ENCODE measurements at places on chromosomes 4 and X. TPM values are rescaled to one million over a fixed set of nuclear protein-coding genes. Genes with fewer than 3 reads are reported as not detected.

CFAP99 gene
- total RNA-seq = not detected

DNA sequence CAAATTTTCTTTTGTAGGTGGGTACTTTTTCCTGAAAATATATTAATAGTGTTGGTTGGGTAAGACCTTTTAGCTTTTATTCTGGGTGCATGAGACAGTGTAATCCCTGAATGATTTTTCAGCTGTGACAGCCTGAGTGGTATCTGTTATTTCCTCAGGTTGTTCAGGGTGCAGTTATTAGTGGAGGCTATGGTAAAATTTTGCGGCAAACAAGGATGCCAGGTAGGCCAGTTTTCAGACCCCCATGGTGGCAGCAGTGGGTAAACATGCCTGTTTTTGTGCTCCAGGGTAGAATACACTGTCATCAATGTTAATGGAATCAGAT is 47.9 kb upstream of the GRID2 start:
- no peak overlapping the region for H3K27ac ChIP-seq
- peaks cover 42% of the 10 kb centered on the region for H3K36me3 ChIP-seq
- no peak overlapping the region for H3K4me3 ChIP-seq
- no peaks in the 10 kb centered on the region for H3K27me3 ChIP-seq

ACE2 gene
- total RNA-seq = 0.29 TPM

ZCCHC4 gene
- total RNA-seq = 10.8 TPM

GRCh38 chrX:37405956-37406355 is 56.8 kb downstream of the PRRG1 start:
- no peak overlapping the region for H3K4me3 ChIP-seq
- peaks cover 3% of the 10 kb centered on the region for H3K4me1 ChIP-seq
- H3K36me3 ChIP-seq = no peaks in the 10 kb centered on the region
- DNase-seq = no peak

DNA sequence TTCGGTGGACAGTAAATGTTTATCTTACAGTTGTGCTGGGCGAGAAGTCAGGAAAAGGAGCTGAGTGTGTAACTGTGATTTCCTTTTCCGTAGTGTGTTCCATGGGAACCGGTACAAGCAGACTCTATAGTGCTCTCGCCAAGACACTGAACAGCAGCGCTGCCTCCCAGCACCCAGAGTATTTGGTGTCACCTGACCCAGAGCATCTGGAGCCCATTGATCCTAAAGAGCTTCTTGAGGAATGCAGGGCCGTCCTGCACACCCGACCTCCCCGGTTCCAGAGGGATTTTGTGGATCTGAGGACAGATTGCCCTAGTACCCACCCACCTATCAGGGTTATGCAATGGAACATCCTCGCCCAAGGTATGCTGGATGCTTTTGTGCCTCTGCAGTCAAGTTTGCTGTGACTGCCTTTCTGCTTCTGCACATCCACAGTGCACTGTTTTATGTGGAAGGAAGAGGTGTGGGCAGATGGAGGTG is 27.4 kb downstream of the NOCT start:
- no peak overlapping the region for H3K27ac ChIP-seq
- peak; percentile 45 for DNase-seq
- no peak overlapping the region for H3K4me3 ChIP-seq
- H3K27me3 ChIP-seq = no peaks in the 10 kb centered on the region
- H3K4me1 ChIP-seq = no peaks in the 10 kb centered on the region

DNA sequence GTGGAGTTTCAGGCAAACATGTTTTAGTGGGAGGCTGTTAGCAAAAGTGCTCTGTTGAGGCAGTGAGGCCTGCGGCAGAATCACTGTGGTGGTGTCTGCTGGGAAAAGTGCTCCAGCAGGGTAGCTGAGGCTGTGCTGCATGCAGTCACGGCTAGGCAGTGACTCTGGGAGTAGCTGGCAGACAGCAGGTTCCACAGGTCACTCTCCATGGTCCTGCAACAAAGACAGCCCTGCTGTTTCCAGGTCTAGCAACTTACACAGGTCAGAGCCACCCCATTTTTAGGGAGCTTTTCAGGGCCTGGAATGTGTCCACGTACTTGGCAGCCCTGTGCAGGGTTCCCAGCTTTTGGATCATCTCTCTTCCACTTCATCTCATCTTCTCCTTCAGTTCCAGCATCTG is 184.3 kb downstream of the NAA11 start:
- H3K4me1 ChIP-seq = no peaks in the 10 kb centered on the region
- peak; percentile 46 for DNase-seq
- H3K36me3 ChIP-seq = no peaks in the 10 kb centered on the region
- H3K4me3 ChIP-seq = no peak overlapping the region
- H3K27me3 ChIP-seq = no peaks in the 10 kb centered on the region

LPAR4 gene
- total RNA-seq = 16.3 TPM

DNA sequence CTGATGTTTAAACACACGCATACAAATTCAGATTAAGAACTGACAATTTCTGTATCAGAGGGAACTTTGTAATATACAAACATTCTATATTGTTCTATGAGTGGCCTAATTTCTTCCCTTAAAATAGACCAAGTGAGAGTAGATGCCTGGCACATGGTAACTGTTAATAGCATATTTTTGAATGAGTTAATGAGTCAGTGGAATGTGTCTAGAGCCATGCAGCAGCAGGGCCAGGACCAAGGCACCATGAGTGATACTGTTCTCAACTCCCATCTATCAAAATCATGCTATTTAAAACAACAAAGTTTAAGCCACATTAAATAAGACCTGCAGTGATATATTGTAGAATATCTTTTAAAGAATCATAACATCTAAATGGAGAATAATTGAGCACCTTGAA is 98.3 kb downstream of the ARHGAP24 start:
- no peaks in the 10 kb centered on the region for H3K4me1 ChIP-seq
- no peaks in the 10 kb centered on the region for H3K27me3 ChIP-seq
- no peak for DNase-seq
- no peak overlapping the region for H3K4me3 ChIP-seq

NALF2 gene
- 16.1 TPM for total RNA-seq

ADH1C gene
- total RNA-seq = not detected

GABRB1 gene
- 0.22 TPM for total RNA-seq

DNA sequence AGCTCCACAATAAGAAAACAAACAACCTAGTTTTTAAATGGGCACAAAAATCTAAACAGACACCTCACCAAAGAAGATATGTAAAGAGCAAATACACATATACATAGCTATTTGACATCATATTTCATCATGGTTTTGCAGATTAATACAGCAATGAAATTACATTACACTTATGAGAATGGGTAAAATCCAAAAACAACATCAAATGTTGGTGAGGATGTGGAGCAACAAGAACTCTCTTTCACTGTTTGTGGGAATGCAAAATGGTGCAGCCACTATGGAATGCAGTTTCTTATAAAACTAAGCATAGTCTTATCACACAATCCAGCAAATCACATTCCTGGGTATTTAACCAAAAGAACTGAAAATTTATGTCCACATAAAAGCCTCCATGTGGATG is 25.0 kb downstream of the TLR6 start:
- H3K4me3 ChIP-seq = no peak overlapping the region
- H3K36me3 ChIP-seq = no peaks in the 10 kb centered on the region
- no peak for DNase-seq
- H3K4me1 ChIP-seq = no peaks in the 10 kb centered on the region

DNA sequence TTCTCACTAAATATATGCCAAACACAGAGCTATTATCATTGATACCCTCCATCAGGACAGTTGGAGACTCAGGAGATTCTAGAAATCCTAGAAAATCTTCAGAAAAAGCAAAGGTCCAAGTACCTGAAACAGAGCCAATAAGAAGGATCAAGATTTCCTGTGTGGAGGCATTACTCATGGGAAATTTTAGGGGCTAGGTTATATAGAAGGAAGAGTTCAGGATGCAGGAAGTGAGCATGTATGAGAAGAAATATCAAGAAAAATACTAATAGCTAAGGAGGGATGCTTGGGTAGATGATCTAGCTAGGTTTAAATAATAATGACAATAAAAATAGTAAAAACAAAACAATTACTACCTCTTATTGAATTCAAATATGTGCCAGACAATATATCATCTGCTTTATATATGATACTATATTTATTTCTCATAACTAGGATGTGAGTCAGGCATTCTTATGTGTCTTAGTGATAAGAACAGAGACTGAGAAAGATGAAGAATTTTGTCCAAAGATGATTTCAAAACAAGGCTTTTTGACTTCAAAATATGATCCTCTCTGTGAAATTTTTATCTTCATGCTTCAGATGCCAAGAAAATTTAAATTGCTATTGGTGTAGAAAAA is 66.4 kb upstream of the HHIP start:
- no peak overlapping the region for H3K4me3 ChIP-seq
- no peak overlapping the region for H3K27ac ChIP-seq
- H3K27me3 ChIP-seq = no peaks in the 10 kb centered on the region
- no peaks in the 10 kb centered on the region for H3K36me3 ChIP-seq
- no peak for DNase-seq

DNA sequence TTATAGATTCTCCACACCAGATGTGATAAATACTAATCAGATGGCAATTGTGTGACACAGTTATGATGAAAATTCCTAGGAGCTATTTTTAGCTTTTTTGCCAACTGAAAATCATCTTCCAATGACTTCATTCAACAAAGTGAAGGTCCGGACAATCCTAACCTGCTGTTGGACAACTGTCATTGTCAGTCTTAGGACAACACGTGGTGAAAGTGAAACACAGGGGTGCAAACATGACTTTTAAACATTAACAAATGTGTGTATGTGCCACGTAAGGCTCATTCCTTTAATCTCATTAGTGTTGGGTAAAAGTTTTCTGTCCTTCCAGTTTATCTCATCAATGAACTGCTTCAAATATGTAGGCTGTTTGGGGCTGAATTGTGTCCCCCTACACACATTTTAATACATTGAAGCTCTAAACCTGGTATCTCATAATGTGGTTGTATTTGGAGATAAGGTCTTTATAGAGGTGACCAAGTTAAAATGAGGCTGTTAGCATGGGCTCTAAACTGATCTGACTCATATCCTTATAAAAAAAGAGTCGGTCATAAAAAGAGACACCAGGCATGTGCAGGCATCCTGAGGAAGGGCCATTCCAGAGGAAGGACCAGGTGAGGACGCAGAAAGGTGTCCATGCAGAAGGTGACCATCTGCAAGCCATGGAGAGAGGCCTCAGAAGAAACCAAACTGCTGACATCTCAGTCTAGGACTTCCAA is 41.2 kb upstream of the SMAD1 start:
- no peak overlapping the region for H3K4me3 ChIP-seq
- no peaks in the 10 kb centered on the region for H3K36me3 ChIP-seq
- no peak overlapping the region for H3K27ac ChIP-seq
- DNase-seq = no peak
- H3K27me3 ChIP-seq = no peaks in the 10 kb centered on the region

DNA sequence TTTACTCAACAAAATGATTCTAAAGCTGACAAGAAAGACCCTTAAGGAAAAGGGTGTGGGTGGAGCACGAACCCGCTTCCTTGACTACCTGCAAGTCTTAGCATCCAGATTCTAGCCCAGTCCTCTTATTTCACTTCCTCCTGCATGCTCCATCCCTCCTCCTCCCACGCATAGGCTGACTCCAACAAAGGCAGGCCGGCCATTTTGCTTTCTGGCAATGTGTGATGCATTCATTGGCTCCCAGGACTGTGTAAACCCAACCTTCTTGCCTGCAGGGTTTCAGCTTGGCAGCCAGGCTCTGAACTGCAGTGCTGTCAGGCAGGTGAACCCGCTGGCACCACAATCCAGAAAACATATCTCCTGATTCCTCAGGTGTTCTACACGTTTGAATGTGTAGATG is 39.3 kb downstream of the RTL9 start:
- H3K36me3 ChIP-seq = no peaks in the 10 kb centered on the region
- no peaks in the 10 kb centered on the region for H3K27me3 ChIP-seq
- no peak for DNase-seq
- no peak overlapping the region for H3K4me3 ChIP-seq

GDPD2 gene
- 25.6 TPM for total RNA-seq

- H3K4me1 ChIP-seq = no peaks in the 10 kb centered on the region
- no peaks in the 10 kb centered on the region for H3K36me3 ChIP-seq
- DNase-seq = no peak
- H3K27me3 ChIP-seq = no peaks in the 10 kb centered on the region
These were observed 35.4 kb upstream of the BCLAF3 start for GRCh38 chrX:20026278-20026677.

DNA sequence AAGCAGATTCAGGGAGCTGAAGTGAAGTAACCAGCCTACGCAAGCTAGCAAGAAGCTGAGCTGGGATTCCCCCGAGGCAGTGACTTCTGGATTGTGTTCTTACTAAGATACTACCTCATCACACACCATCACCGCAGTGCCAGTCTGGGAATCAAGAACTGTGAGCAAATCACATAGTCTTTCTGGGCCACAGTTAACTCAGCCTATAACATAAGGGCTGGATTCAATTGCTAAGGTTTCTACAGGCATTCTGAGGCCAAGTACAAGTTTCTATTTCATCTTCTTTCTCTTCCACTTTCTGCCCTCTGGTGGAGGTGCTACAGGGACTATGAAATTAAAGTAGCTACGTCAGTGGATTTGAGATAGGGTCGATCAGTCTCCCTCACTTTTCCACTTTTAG is 1.4 kb upstream of the CORIN start:
- no peak for DNase-seq
- no peaks in the 10 kb centered on the region for H3K4me1 ChIP-seq
- H3K27me3 ChIP-seq = no peaks in the 10 kb centered on the region
- no peak overlapping the region for H3K27ac ChIP-seq

YY2 gene
- 1.5 TPM for total RNA-seq

DNA sequence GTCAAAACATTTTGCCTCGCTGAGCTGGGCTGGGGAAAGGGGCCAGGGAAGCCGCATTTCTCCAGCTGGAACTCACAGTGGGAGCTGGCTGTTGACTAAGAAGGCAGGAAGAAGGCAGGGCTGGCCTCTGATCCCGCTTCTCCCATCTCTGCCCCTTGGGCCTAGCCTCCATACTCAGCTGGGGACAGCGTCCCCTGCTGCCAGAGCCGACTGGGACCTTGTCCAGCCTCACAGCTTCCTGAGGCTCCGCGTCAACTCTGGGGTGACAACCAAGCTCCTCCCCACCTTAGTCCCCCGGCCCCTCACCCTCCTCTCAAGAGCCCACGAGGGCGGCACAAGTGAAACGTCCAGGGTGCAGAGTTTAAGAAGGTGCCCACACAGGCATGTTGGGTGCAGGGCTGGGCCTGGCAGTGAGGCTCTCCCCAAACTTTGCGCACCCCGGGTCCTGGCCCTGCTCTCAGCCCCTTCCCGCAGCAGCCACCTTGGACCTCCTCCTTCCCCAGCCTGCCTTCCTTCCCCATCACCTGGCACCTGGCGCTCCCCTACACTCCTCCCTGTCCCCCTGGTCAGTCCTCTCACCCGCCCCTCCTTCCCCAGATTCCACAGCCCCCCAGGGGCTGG is 100.8 kb downstream of the PSAPL1 start:
- no peak for DNase-seq
- H3K27ac ChIP-seq = no peak overlapping the region
- H3K4me1 ChIP-seq = peaks cover 6% of the 10 kb centered on the region
- H3K36me3 ChIP-seq = no peaks in the 10 kb centered on the region

TMEM154 gene
- total RNA-seq = 1.5 TPM

- no peaks in the 10 kb centered on the region for H3K4me1 ChIP-seq
- H3K36me3 ChIP-seq = no peaks in the 10 kb centered on the region
- no peak overlapping the region for H3K27ac ChIP-seq
- no peak for DNase-seq
These were observed 69.2 kb upstream of the PLS3 start for GRCh38 chrX:115491766-115492165.

SH2D1A gene
- total RNA-seq = not detected

Measured in H1 (cell line).